ENCODE measurements at places on chromosomes 6 and 20.

- no peak for DNase-seq
Observed at GRCh38 chr6:137214931-137215330, 4.3 kb downstream of the IFNGR1 start.

DNA sequence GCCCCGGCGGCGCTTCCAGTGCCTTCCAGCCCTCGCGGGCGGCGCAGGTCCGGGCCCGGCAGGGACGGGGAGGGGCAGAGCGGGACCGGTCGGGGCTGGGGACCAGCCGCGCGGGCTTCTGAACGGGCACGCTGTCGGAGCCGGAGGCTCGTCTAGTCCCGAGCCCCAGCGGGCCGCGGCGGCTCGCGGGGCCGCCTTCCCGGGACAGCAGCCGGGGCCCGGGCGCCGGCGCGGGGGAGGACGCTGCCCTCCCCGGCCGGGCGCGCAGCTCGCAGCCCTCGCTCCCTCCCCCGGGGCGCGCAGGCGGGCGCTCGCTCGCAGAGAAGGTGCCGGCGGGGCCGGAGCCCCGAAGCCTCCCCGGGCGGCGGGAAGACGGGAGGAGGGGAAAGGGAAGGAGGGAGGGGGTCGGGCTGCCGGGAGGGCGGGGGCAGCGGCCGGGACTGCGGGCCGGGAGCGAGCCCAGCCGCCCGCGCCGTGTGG, 696 bp upstream of the SIRPA start:
- no peak for DNase-seq

GRCh38 chr20:63900413-63900812, 5.5 kb downstream of the DNAJC5 start:
- no peak for DNase-seq

GRCh38 chr20:47258745-47259695, 97.5 kb downstream of the ZMYND8 start:
- no peak for DNase-seq

DNA sequence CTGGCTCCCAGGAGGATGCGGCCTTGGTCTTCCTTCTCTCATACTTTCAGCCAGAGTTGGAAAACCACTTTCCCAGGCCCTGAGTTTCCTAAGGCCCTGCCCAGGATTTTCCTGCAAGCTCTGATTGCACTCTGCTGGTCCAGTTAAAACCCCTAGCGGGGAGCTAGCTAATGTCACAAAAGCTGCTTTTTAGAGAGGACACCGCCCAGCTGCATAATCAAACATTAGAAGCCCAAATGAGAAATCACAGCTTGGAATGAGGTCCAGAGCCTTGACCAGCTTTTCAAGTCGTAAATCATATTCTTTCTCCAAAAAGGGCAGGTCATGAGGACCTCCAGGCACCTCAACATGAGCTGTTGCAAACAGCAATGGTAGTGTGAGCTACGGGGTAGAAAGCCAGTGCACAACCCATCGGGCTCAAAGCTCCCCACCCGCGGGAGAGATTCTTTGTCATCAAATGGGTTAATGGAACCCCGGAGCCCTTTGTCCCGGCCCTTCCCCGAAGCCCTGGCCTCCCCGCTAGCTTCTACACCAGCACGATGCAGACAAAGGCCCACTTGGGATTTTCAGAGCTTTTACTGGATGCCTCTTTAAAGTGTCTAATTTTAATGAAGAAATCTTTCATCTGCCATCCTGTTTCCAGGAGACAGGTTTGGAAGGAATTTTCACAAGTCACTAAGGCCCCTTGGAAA, 134.0 kb downstream of the SCML4 start:
- DNase-seq = no peak

DNA sequence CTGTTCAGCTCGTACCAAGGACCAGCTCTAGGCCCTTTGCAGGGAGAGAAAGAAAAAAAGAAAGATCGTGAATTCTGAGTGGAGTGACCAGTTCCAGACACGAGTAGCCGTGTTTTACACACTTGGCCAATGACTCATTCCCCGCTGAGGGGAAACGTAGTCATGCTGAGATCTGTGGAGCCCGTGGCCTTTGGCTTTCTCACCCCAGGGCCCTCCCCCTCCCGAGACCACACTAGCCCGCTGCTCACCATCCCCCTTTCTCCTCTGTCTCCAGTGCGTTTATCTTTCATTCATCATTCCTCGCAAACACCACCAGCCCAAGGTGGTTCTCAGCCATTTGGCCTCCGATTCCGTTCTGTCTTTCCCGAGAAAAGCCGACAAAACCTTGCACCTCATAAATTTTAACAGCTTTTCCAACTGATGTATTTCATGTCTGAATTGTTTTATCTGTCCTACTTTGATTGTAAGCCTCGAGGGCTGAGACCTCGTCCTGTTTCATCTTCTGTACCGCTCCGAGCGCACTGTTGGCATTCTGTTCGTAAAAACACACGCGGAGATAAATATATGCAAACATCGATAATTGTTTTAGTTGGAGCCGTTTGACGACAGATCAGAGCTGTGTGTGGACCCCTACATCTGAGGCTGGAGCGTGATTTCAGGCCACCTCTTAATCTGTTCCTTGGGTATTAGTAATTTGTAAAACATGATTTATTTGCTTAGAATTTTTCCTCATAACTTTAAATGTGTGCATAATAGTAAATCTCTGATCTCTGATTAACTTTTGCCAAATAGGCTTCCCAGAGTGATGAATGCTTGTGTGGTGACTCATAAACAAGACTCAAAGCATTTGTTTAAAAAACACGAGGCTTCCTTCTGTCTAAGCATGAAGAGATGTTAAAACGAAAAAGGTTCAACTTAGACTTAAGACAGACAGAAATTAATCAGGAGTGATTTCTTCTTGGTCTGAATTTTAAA, 336.6 kb downstream of the CDH4 start:
- DNase-seq = no peak

DNA sequence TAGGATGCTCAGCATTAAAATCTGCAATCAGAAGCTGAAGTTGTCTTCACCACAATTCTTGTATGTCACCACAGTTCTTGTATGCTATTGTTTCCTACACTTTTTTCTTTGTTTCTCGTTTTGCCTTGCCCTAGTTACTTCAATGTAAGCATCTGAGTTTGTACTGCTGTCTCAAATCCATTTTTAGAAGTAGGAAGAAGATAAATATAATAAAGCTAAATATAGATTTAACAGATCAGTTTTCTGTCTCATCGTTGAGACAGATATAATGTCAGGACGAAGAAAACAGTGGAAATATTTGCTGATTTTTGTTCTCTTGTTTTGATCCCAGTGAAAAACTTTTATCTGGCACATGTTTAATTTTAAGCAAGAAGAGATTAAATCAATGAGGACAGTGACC, 318.0 kb downstream of the QKI start:
- no peak for DNase-seq

DNA sequence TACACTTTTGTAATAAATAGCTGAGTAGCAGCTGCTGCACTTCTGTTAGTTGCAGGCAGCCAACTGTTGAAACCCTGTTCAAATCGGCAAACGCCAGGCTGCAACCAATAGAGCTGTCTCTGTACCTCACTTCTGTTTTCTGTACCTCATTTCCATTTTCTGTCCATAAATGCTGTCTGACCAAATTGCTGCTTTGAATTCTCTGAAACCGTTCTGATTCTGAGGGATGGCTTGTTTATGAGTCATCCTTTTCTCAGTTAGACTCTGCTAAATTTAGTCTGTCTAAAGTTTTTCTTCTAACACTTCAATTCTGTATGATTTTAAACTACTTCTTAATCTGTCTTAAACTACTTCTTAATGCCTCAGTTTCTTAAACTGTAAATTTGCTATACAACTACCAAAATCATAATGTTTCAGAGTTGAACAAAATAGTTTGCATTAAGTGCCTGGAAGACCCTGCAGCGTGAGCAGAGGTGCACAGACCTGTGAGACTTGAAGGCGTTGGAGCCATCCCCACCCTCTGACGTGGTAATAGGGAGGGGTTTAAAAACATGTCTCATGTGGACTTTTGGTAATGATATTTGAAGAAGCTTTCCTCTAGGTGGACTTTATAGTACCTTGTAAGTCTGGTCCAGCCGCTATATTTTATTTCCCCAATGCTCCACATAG, 9.6 kb downstream of the BTNL2 start:
- no peak for DNase-seq

- no peak for DNase-seq
Observed at GRCh38 chr6:42337985-42338743, 113.6 kb downstream of the TRERF1 start.

DNA sequence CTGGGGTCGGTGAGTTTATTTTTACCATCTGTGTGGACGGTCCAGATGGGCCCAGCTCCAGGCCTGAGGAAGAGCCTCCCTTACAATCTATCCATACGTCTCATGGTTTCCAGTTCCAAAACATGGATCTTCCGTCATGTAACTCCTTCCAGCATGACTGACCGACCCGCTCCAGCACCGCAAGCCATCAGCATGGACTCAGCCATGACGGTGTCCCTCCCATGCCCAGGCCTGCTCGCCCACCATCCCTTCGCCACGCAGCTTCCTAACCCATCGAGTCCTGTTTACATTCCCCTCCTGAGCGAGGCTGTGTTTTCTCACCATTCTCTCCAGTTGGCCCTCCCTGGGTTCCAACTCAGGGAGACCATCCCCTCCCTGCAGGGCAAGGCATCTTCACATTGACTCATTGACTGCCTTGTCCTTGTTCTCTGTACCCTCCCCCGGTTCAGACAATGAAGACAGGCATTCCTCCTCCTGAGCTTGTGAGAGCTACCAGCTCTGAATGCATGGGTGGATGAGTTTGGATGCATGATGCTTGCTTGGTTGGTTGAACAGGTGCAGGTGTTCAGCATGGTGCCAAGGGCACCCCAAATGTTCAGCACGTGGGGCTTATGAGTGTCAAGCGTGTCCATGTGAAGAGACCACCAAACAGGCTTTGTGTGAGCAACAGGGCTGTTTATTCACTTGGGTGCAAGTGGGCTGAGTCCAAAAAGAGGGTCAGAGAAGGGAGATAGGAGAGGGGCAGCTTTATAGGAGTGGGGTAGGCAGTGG, 235.8 kb downstream of the SMOC2 start:
- DNase-seq = no peak

DNA sequence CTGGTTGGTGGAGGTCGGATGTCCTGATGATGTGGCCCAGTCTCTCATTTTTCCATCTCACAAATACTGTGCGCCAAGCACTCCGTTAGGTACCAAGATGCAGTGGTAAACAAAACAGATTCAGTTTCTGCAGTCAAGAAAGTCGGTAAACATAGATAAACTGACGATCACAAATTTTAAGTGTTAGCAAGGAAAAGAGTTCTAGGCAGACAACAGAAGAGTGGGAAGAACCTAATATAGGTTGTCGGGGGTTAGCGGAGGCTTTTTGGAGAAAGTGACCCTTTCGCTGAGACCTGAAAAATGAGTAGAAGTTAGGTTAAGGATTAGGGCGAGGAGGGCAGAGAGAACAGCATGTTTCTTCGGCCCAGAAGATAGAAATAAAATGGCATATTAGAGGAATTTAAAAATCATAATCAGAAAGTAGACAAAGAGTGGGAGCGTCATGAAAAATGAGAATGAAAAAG, 514 bp downstream of the ORC3 start:
- no peak for DNase-seq

DNA sequence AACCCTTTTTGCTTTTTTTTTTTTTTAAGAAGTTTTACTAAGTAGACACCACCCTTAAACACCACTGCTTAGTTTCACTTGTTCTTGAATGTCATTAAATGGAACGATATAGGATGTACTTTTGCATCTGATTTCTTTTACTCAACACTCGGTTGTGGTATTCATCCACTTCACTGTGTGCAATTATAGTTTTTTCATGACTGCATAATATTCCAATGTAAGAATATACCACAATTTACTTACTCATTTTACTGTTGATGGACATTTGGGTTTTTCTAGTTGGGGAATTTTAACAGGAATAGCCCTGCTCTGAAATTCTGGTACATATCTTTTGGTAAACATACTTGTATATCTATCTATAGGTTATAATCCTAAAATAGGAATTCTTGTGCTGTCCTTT, 29.9 kb downstream of the RTN4IP1 start:
- DNase-seq = no peak

DNA sequence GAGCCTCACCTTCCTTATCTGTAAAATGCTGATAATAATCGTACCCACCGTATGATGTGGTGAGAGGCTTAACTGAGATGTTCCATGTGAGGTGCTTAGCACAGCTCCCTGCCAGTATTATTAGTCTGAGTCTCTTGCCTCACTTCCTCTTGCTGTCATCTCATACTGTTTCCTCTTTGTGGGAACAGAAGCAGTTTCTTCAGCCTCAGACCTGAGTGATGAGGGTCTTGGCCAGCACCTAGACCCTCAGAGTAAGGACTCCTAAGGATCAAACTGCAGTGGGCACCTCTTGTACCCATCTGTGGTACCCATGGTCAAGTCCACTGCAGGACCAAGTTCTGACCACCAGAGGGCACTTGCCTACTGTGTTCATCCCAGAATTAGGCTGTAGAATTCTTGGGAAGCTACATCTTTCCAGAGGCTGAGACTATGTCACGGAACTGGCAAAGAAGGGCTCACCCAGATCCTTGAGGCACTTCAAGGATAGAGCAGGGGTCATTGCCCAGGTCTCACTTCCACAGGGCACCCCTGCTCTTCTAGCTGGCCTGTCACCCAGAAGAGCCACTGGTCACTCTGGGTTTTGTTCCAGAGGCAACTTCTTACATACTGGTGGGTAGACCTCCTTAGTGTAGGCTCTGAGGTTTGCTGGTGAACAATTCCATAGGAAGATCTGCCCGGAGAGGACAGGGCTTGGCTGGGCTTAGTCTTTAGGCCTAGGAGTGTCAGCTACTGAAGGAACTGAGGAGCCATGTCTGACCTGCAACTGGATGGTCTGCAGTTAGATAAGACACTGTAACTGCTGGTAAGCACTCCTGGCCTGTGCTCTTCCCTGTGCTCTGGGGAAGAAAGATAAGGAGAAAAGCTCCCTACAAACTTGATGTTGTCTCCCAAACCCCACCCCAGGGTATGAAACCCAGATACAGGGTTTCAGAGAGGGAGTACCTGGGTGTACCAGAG, 20.6 kb upstream of the SGK2 start:
- DNase-seq = peak; percentile 12

- DNase-seq = no peak
Observed at GRCh38 chr20:49616154-49617007, 48.4 kb upstream of the PTGIS start.

DNA sequence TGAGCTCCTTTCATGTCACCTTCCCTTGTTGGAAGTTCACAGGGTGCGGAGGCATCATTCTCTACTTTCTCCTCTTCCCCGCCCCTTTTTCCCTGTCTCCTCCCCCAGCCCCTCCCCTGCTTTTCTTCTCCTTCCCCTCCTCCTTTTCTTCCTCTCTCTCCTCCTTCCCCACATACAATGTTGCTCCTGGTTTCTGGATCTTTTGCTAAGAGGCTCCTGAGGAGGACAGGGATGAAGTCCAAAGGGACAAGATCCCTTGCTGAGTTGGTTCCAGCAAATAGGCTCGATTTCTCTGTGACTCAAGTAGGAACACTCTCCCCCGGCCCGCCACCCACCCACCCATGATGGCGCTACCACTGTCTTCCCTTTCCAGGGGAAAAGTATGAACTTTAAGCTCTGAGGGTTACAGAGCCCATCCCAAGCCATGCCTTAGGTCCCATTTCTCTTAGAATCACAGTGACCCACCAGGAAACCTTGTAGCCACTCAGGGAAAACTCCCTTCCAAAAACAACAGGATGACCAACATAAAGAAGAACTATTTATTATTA, 852 bp upstream of the TFEB start:
- no peak for DNase-seq
